Stimulated activated CD8-positive, alpha-beta memory T cell treated with anti-CD3 and anti-CD28 coated beads, Interleukin-4, amount 100 ng/mL, for 1 hour (primary cell): ENCODE measurements at places on chromosomes 16 and 17.
A peak's percentile ranks its signal among the peaks of the same experiment; 100 is the strongest.

DNA sequence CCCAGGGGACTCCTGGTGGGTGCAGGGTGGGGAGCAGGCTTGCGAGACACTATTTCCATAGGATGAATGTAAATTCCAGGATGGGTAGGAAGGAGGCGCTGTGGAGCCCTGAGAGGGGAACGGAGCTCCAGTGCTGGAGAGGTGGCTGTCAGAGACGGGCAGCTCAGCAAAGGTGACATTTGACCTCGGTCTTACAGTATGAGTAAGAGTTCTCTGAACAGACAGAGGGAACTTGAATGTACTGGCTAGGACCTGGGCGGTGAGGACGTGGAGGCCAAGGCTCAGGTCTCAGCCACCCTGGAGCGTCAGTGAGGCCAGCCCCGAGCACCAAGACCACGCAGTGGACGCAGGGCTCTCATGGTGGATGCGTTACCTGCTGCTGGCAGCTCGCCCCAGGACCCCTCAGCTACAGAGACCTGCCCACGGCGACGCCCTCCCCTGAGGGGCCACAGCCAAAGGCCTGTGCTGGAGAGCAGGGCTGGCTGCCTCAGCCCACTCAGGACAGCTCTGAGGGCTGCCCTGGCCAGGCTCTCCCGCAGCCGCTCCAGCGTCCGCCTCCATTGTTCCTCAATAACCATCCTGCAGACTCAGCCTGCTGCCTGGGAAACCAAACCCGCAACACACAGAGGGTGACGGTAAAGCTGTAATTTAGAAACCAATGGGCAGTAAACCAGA, 65.9 kb upstream of the TNRC6C start:
- DNase-seq: no peak

GRCh38 chr16:1152123-1152638, 725 bp upstream of the CACNA1H start:
- peak; percentile 18 for DNase-seq

GRCh38 chr17:38896346-38896954, 26.6 kb downstream of the LASP1 start:
- DNase-seq: no peak

DNA sequence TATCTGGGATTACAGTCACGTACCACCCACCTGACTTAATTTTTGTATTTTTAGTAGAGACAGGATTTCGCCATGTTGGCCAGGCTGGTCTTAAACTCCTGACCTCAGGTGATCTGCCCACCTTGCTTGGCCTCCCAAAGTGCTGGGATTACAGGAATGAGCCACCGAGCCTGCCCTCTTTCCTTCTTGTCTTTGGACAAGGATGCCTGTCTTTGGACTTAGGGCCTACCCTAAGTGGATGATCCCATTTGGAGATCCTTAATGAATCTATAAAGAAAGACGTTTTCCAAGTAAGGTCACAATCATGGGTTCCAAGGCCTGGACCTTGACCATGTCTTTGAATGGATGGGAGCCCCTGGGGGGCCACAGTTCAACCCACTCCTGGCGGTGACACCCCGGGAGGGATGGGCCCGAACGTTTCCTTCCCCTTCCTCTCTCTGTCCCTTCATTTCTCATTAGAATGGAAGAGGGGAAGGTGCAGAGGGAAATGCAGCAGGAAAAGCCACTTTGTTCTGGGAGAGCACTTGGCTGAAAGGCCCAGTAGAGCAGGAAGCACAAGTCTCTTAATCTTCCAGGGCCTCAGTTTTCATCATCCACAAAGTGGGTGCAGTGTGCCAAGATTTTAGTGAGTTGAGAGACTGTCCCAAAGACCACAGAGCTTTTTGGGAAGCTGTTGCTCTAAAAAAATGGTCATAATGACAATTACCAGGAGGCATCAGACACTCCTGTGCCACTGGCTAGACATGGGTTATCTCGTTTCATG, 353.3 kb downstream of the SEC14L1 start:
- DNase-seq: no peak

DNA sequence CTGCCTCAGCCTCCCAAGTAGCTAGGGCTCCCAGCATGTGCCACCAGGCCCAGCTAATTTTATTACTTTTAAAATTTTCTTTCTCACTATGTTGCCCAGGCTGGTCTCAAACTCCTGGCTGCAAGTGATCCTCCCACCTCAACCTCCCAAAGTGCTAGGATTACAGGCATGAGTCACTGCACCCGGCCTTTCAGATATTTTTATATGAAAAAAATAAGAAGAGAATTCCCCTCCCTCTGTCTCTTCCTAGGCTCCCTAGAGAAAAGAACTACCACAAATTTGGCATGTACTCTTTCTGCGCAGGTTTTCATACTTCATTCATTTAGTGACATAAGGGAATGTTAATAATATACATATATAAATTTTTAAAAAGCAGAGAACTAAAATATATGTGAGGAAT, 21.7 kb upstream of the SMURF2 start:
- no peak for DNase-seq

- DNase-seq: no peak
Observed at GRCh38 chr16:55991843-55992242, 116.7 kb upstream of the CES5A start.
